ENCODE measurements at places on chromosomes 12 and 14. TPM values are rescaled to one million over a fixed set of nuclear protein-coding genes. Genes with fewer than 3 reads are reported as not detected.
A peak's percentile ranks its signal among the peaks of the same experiment; 100 is the strongest.

GRCh38 chr12:51823875-51824565 lies 24.5 kb downstream of the FIGNL2 start:
- H3K4me3 ChIP-seq: no peak overlapping the region
- H3K4me1 ChIP-seq: peaks cover 10% of the 10 kb centered on the region
- no peak for DNase-seq

- no peaks in the 10 kb centered on the region for H3K27me3 ChIP-seq
- H3K4me3 ChIP-seq: no peak overlapping the region
- DNase-seq: no peak
- H3K27ac ChIP-seq: no peak overlapping the region
These were observed 36.1 kb downstream of the SNX6 start for GRCh38 chr14:34593740-34594375.

DNA sequence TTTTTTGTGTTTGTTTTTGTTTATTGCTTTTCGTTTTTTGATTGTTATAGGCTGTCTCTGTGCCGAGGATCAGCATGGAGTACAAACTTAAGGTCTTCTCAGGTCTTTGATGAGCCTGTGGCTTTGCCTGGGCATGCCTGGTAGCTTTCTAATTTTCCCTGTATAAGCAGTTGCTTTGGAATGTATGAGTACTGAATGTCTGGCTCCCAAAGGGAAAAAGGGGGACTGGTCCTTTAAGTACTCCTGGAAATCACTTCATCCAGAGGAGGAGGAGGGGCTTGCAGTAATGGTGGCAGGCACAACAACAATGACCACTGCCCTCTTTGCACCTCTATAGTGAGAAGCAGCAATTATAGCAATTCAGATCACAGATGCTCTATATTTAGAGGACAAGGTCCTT lies 67.6 kb upstream of the TTC7B start:
- H3K27me3 ChIP-seq: no peaks in the 10 kb centered on the region
- no peaks in the 10 kb centered on the region for H3K4me1 ChIP-seq
- no peak for DNase-seq
- H3K27ac ChIP-seq: no peak overlapping the region
- no peak overlapping the region for H3K4me3 ChIP-seq

DNA sequence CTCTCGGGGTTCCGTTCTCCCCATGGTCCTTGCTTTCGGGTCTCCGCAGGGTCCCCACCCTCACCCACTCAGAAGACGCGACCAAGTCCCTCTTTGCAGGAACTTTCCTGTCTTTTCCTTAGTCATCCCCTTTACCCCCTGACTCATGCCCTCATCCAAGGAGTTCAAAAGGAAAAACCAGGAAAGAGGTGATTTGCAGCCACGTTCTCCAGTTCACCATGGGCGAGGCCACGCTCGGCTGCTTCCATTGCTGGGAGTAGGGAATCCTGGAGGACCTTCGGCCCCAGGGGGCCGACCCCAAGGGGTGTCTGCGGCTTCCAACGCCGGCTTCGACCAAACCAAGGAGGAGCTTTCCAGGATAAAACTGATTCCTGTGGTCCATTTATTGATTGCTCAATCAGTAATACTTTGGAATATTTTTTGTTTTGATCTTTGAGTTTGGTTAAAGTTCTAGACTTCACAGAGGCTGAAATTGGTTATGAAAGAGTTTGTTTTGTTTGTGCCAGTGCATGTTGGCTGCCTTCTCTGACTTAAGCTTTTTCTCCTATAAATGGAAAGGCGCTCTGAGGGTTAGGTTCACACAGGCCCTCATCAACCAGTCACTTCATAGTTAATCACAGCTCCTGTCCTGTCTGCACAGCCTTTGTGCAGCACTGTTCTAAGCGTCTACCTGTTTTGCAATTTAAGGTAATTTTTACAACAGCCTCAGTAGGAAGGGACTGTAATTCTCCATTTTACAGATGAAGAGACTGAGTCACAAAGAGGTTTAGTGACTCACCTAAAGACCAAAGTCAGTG lies 827 bp downstream of the ALDH2 start:
- no peaks in the 10 kb centered on the region for H3K36me3 ChIP-seq
- H3K27me3 ChIP-seq: no peaks in the 10 kb centered on the region
- no peak for DNase-seq
- H3K4me3 ChIP-seq: peak overlapping the region; percentile 64

DNA sequence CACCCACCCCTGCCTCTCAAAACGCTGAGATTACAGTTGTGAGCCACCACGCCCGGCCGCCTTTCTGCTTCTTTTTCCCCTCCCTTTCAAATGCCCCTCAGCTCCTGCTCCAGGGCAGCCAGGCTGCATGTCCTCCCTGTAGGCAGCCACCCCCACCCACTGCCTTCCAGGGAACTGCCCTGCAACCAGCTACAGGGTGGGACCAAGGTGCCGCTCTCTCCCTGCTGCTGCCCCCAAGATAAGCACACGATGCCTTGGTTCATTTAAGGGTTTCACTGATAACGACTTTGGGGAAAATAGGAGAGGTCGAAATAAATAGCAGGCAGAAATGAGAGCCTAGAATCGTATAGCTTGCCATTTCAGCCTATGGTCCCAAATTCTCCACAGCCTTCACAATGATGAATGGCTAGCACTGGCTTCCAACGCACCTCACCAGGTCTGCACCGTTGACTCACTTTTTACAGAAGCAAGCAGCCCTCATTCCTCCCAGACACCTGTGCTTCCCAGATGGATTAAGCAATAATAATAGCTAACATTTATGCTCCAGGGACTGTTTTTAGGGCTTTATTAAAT lies 40.7 kb downstream of the ATG14 start:
- H3K36me3 ChIP-seq: peaks cover 20% of the 10 kb centered on the region
- no peak overlapping the region for H3K27ac ChIP-seq
- H3K27me3 ChIP-seq: no peaks in the 10 kb centered on the region
- no peak overlapping the region for H3K4me3 ChIP-seq

DNA sequence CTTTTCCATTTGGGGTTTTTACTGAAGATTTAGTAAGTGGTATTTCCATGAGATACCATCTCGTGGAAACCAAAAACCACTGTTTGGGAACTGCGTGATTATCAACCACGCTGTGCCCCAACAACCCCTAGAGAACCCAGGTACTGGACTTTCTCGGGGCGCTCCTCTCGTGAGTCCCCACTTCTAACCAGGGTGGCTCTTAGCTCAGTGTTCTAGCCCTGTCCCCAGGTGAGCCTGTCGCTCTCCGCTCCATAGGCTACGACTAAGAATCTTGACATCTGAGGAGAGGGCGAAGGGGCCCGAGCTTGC lies 686 bp downstream of the MCRS1 start:
- peak overlapping the region; percentile 85 for H3K4me3 ChIP-seq
- H3K4me1 ChIP-seq: peaks cover 6% of the 10 kb centered on the region
- DNase-seq: no peak
- no peaks in the 10 kb centered on the region for H3K27me3 ChIP-seq
- H3K27ac ChIP-seq: peak overlapping the region; percentile 93

- peaks cover 17% of the 10 kb centered on the region for H3K4me1 ChIP-seq
- peaks cover 50% of the 10 kb centered on the region for H3K36me3 ChIP-seq
- H3K4me3 ChIP-seq: no peak overlapping the region
- peak; percentile 88 for DNase-seq
- no peaks in the 10 kb centered on the region for H3K27me3 ChIP-seq
These were observed 22.1 kb downstream of the MTHFD1 start for GRCh38 chr14:64410084-64410774.

GRCh38 chr12:13851828-13852227 lies 129.6 kb downstream of the GRIN2B start:
- DNase-seq: no peak
- no peaks in the 10 kb centered on the region for H3K36me3 ChIP-seq
- H3K27ac ChIP-seq: no peak overlapping the region

DNA sequence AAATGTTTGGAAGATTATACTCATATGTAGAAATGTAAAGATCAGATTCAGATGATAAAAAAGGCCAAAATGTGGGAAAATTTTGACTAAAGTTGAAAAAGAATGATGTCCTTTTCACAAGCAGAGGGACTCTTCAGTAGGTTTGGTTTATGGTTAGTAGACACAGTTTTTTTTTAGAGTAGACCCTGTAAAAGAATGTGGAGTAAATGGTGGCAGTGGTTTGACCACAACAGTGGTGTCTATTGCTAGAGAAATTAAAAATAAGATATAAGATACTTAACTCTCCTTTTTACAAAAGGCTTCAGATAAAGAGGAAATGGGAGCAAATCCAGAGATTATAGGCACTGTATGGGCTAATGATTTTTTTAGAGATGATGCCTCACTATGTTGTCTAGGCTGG lies 21.8 kb downstream of the RAP1B start:
- no peak for DNase-seq
- H3K4me3 ChIP-seq: no peak overlapping the region
- H3K27ac ChIP-seq: no peak overlapping the region
- peaks cover 14% of the 10 kb centered on the region for H3K4me1 ChIP-seq
- H3K27me3 ChIP-seq: no peaks in the 10 kb centered on the region

DNA sequence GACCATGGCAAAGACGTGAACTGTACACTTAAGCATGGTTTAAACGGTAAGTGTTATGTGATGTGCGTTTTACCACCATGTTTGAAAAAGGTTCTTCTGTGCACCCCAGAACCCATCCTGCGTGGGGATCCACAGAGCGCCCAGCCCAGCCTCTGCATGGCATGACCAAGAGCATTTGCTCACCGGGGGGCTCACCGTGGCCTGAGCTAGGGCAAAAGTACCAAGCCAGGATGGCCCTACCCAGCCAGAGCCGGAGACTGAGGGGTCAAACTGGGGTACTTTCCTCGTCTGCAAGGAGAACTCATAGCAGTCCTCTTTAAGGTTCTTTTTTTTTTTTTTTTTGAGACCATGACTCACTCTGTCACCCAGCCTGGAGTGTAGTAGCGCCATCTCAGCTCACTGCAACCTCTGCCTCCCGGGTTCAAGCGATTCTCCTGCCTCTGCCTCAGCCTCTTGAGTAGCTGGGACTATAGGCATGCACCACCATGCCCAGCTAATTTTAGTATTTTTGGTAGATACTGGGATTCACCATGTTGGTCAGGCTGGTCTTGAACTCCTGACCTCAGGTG lies 16.4 kb upstream of the ANKRD9 start:
- H3K27ac ChIP-seq: peak overlapping the region; percentile 54
- H3K4me3 ChIP-seq: peak overlapping the region; percentile 43
- H3K36me3 ChIP-seq: no peaks in the 10 kb centered on the region
- DNase-seq: no peak
- H3K27me3 ChIP-seq: no peaks in the 10 kb centered on the region

- no peaks in the 10 kb centered on the region for H3K27me3 ChIP-seq
- no peak for DNase-seq
- H3K27ac ChIP-seq: no peak overlapping the region
- H3K36me3 ChIP-seq: no peaks in the 10 kb centered on the region
- H3K4me3 ChIP-seq: no peak overlapping the region
These were observed 15.9 kb upstream of the CLEC4E start for GRCh38 chr12:8556531-8557097.

DNA sequence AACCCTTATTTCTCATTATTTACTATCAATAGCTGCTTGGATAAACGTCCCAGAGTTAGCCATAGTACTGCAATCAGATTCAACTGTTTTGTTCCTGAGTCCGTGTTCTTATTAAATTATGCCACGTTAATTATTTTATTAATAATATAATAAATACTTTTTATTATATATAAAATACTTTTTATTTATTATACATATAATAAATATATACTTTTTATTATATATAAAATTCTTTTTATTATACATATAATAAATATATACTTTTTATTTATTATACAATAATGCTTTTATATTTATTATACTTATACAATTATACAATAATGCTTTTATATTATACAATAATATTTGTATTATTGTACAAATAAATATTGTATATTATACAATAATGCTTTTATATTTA lies 11.1 kb downstream of the STRAP start:
- no peak overlapping the region for H3K4me3 ChIP-seq
- no peaks in the 10 kb centered on the region for H3K27me3 ChIP-seq

DNA sequence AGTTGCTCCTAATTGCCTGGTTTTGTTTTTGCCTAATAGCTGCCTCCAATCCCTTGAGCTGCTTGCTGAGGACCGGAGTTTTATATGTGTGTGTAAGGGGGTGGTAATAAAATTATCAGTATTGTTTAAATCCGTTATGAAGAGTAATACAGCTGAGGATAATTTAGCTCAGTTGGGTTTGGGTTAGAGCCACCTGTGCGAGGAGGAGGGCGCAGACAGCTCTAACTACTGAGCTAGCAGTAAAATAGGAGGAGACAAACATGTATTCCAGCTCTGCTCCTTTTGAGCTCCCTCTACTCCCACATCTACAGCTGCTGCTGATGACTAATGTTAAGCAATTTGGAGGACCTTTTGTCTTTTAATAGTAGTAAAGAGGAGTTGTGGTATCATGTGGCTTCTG lies 61.5 kb downstream of the SPATS2 start:
- peaks cover 14% of the 10 kb centered on the region for H3K36me3 ChIP-seq
- no peaks in the 10 kb centered on the region for H3K27me3 ChIP-seq
- no peak overlapping the region for H3K4me3 ChIP-seq
- H3K27ac ChIP-seq: no peak overlapping the region
- DNase-seq: peak; percentile 37
- peaks cover 3% of the 10 kb centered on the region for H3K4me1 ChIP-seq

GRCh38 chr12:109919456-109919855 lies 19.4 kb downstream of the TCHP start:
- H3K4me1 ChIP-seq: peaks cover 43% of the 10 kb centered on the region
- H3K36me3 ChIP-seq: peaks cover 67% of the 10 kb centered on the region
- H3K27me3 ChIP-seq: no peaks in the 10 kb centered on the region

DNA sequence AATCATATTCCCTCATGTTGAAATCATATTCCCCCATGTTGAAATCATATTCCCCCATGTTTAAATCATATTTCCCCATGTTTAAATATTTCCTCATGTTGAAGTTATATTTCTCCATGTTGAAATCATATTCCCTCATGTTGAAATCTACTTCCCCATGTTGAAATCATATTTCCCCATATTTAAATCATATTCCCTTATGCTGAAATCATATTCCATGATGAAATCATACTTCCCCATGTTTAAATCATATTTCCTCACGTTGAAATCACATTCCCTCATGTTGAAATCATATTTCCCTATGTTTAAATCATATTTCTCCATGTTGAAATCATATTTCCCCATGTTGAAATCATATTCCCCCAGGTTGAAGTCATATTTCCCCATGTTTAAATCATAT lies 34.6 kb upstream of the ADGRD1 start:
- H3K36me3 ChIP-seq: no peaks in the 10 kb centered on the region
- no peak overlapping the region for H3K4me3 ChIP-seq
- no peak for DNase-seq
- H3K4me1 ChIP-seq: no peaks in the 10 kb centered on the region

DNA sequence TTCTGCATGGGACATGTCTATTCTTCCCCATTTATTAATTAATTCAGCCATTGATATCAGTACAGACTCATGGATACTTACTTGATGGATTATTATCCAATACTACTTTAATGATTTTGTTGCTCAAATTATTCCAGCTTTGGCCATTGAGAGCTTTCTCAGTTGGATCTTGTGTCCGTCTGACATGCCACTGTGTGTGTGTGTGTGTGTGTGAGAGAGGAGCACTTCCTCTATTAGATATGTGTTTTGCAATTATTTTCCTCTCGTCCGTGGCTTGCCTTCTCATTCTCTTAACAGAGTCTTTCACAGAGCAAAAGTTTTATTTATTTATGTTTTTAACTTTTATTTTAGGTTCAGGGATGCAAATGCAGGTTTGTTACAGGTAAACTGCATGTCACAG lies 194.2 kb downstream of the ADGRD1 start:
- H3K4me3 ChIP-seq: no peak overlapping the region
- H3K4me1 ChIP-seq: no peaks in the 10 kb centered on the region
- H3K27me3 ChIP-seq: no peaks in the 10 kb centered on the region

Gene IL26
- total RNA-seq: not detected

Gene TESPA1
- not detected for total RNA-seq

Gene TAS2R46
- 0.89 TPM for total RNA-seq

Gene PLCZ1
- total RNA-seq: not detected

Gene ABHD12B
- not detected for total RNA-seq

Gene MGAT4C
- not detected for total RNA-seq

Gene DCN
- 71.4 TPM for total RNA-seq
